Osteocyte (in vitro differentiated cells): ENCODE measurements at places on chromosomes 16 and 17. TPM values are rescaled to one million over a fixed set of nuclear protein-coding genes. Genes with fewer than 3 reads are reported as not detected.

DNA sequence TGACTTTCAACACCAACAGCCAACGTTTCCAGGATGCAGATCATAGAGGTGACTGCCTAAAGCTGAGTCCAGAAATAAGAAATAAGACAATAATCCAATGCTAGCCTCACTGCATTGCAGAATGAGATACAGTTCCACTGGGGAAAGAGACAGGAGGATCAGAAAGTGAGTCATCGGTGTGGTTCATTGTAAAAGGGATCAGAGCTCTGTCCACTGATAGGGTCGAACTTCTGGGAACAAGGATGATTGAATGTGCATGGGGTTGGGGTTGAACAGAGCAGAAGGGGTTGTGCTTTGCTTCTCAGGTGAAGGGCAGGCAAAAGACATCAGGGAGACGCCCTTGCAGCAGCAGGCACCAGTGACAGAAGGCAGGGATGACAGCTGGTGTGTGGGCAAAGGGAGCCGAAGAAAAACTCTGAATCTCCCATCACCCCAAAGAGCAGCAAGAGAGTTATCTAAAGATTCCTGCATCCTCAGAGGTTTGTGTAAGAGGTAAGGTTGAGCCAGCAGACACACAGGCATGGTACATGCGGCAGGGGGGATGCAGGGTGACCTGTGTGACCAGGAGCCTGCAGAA, 16.4 kb downstream of the CLEC10A start:
- no peak for DNase-seq
- no peaks in the 10 kb centered on the region for H3K4me1 ChIP-seq
- H3K4me3 ChIP-seq, result no peak overlapping the region
- H3K27ac ChIP-seq, result no peak overlapping the region
- peaks cover 32% of the 10 kb centered on the region for H3K27me3 ChIP-seq
- no peaks in the 10 kb centered on the region for H3K36me3 ChIP-seq

GRCh38 chr17:10469459-10469858, at the start of gene MYH4:
MYH4 (minus strand) TSS chr17:10469559; CDS start chr17:10466745, 2,814 bp downstream.
- no peak within 1 kb of the TSS for H3K27ac ChIP-seq
- H3K27me3 ChIP-seq, result no peaks in the 10 kb centered on the region
- DNase-seq, result no peak
- no peaks in the 10 kb centered on the region for H3K4me1 ChIP-seq
- H3K4me3 ChIP-seq, result no peak within 1 kb of the TSS
- H3K36me3 ChIP-seq, result no peaks in the 10 kb centered on the region

GRCh38 chr17:17934806-17935205, 37.4 kb downstream of the TOM1L2 start:
- H3K27me3 ChIP-seq, result no peaks in the 10 kb centered on the region
- peaks cover 50% of the 10 kb centered on the region for H3K4me1 ChIP-seq
- no peak overlapping the region for H3K4me3 ChIP-seq
- H3K27ac ChIP-seq, result no peak overlapping the region
- H3K36me3 ChIP-seq, result no peaks in the 10 kb centered on the region

Gene MYL4
- total RNA-seq, result not detected in 2 replicates

DNA sequence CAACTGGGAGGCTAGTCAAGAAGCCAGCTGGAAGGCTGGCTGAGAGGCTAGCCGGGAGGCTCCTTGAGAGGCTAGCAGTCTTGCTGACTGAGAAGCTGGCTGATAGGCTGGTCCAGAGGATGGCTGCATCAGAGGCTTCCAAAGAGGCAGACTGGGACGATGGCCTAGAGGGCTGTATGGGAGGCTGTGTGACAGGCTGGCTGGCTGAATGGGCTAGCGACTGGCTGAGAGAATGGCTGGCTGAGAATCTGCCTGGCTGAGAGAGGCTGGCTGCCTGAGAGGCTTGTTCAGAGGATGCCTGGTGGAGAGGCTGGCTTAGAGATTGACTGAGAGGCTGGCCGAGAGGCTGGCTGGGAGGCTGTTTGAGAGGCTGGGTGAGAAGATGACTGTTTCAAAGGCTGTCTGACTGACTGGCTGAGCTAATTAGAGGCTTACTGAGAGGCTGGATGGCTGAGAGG, 34.8 kb upstream of the ACSM2B start:
- no peaks in the 10 kb centered on the region for H3K36me3 ChIP-seq
- no peak for DNase-seq
- no peaks in the 10 kb centered on the region for H3K27me3 ChIP-seq
- no peak overlapping the region for H3K4me3 ChIP-seq
- H3K4me1 ChIP-seq, result no peaks in the 10 kb centered on the region
- H3K27ac ChIP-seq, result no peak overlapping the region

Gene ZPBP2
- total RNA-seq, result not detected in 2 replicates

Gene P2RX1
- not detected in 2 replicates for total RNA-seq

DNA sequence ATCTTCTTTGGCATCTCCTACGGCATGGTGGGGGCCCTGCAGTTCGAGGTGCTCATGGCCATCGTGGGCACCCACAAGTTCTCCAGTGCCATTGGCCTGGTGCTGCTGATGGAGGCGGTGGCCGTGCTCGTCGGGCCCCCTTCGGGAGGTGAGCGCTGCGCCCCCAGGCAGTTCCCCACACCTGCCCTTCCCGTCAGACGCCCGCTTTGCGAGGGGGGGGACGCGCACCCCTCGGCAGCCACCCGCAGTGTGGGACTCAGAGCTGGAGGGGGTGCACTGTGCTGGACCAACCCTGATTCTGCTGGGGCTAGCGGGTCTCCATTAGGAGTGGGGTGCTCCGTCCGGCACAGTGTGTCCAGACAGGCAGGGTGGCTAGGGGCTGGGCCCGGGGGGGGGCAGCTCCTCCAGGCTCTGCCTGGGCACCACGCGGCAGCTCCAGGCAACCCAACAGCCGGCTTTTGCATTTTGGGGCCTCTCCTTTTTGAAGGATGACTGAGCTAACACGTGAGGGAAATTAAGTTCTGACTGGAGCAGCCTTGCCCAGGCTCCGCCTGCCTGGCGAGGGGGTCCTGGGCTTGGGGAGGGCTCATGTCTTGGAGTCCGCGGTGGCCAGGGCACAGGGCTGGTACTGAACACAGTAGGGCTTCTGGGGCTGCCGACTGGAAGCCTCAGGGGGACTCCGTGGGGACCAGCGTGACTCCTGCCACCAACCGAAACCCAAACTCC, 9.1 kb downstream of the SLC16A3 start:
- H3K4me3 ChIP-seq, result peak overlapping the region; percentile 46
- H3K27me3 ChIP-seq, result no peaks in the 10 kb centered on the region
- H3K27ac ChIP-seq, result peak overlapping the region; percentile 92
- no peaks in the 10 kb centered on the region for H3K36me3 ChIP-seq
- H3K4me1 ChIP-seq, result peaks cover 76% of the 10 kb centered on the region
- DNase-seq, result no peak

Gene HOXB5
- total RNA-seq, result not detected in 2 replicates

Gene TPSB2
- not detected in 2 replicates for total RNA-seq

DNA sequence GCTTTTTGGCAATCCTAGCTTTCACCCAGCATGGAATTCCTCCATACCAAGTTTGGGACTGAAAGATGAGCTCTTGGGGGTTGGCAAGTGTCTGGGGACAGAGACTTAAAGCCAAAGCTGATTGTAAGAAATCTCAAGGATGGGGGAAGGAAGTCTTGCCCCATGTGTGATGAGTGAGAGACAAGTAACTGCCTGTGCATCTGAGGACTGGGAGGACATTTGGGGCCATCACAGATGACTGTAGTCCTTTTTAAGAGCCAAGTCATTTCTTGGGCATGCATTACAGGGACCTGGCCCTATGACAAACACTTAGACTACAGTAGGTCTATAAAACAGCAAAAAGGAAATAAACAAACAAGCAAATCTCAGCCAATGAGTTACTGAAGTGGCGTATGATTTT, 36.3 kb upstream of the CCL2 start:
- peaks cover 3% of the 10 kb centered on the region for H3K4me1 ChIP-seq
- peaks cover 30% of the 10 kb centered on the region for H3K27me3 ChIP-seq
- H3K36me3 ChIP-seq, result no peaks in the 10 kb centered on the region
- DNase-seq, result no peak
- no peak overlapping the region for H3K27ac ChIP-seq

DNA sequence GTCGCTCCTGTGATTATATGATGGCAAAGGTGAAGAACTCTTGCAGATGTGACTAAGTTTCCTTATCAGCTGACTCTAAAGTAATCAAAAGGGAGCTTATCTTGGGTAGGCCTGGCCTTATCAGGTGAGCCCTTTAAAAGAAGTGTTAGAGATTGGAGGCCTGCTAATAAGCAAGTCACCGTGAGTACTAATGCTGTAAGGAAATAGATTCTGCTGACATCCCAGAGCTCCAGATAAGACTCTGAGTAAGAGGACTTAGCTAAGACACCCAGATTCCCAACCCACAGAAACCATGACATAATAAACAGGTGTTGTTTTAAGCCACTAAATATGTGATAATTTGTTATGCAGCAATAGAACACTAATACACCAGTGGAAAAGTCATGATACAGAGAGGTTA, 99.9 kb upstream of the FAM20A start:
- H3K27ac ChIP-seq, result no peak overlapping the region
- no peak overlapping the region for H3K4me3 ChIP-seq

GRCh38 chr17:15648386-15648785, 28.9 kb upstream of the FBXW10B start:
- peak overlapping the region; percentile 59 for H3K27ac ChIP-seq
- no peaks in the 10 kb centered on the region for H3K27me3 ChIP-seq
- peak overlapping the region; percentile 51 for H3K4me3 ChIP-seq
- DNase-seq, result no peak
- H3K36me3 ChIP-seq, result no peaks in the 10 kb centered on the region
- peaks cover 67% of the 10 kb centered on the region for H3K4me1 ChIP-seq

DNA sequence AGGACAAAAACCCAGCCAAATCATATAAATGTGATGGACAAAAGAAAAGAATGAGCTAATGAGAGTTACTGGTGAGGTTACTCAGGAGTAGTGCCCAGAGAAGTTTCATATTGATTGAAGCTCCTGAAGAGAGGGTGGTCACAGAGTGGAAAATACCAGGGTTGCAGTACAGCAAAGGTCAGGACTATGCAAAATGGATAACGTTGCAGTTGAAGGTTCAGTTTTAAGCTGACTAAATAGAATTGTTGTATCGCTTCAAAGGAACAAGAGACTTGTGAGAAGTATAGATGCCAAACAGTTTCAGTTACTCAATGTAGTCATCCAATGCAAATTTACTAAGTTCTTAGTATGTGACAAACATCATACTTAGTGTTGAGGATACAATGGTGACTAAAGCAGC, 47.1 kb downstream of the ABCA8 start:
- peaks cover 36% of the 10 kb centered on the region for H3K4me1 ChIP-seq
- H3K36me3 ChIP-seq, result peaks cover 22% of the 10 kb centered on the region
- no peaks in the 10 kb centered on the region for H3K27me3 ChIP-seq
- H3K4me3 ChIP-seq, result no peak overlapping the region

Gene TP53TG3
- not detected in 2 replicates for total RNA-seq

Gene TNFSF12
- total RNA-seq, result 14.6 and 15.0 TPM in 2 replicates

DNA sequence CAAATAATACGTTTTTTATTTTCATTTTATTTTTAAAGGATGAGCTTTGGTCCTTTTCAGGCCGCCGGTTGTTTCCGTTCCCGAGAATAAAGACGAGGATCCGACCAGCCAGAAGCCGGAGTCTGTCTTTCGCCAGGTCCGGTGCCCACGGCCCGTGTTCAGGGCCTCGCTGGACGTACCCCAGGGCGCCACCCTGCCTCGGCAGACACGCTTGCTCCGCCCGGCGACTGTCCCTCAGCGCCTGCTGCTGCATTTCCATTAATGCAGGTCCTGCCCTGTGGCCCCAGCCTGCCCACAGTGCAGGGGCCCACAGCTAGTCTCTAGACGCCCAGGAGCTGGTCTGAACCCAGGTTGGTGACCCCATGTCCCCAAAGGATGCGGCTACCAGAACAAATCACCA, 15.6 kb downstream of the METRNL start:
- DNase-seq, result no peak
- H3K4me1 ChIP-seq, result peaks cover 39% of the 10 kb centered on the region
- no peak overlapping the region for H3K27ac ChIP-seq
- no peak overlapping the region for H3K4me3 ChIP-seq

- no peaks in the 10 kb centered on the region for H3K27me3 ChIP-seq
- peaks cover 3% of the 10 kb centered on the region for H3K36me3 ChIP-seq
Measured at GRCh38 chr17:62832405-62832804, 24.3 kb upstream of the MARCHF10 start.

- no peak overlapping the region for H3K4me3 ChIP-seq
- no peak overlapping the region for H3K27ac ChIP-seq
- H3K4me1 ChIP-seq, result no peaks in the 10 kb centered on the region
- no peak for DNase-seq
- H3K27me3 ChIP-seq, result no peaks in the 10 kb centered on the region
- H3K36me3 ChIP-seq, result peaks cover 27% of the 10 kb centered on the region
Measured at GRCh38 chr16:70725024-70725911, 39.4 kb upstream of the MTSS2 start.

DNA sequence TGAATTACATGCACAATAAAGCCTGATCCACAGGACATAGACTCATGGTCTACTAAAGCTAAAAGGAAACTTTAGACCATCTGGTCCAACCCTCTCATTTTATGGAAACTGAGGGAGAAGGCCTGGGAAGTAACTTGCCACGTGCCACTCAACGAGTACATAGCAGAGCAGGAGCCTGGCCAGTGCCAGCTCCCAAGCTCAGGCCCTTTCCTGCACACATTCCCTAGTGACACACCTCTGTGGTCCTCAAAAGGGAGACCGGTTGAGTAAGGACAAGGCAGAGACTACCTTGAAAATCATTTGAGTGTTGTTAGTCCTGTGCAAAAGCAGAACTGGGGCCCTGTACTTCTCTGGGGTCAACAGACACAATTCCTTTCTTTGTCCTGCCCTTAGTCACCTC, 2.8 kb downstream of the CCL4L2 start:
- no peaks in the 10 kb centered on the region for H3K36me3 ChIP-seq
- H3K4me1 ChIP-seq, result no peaks in the 10 kb centered on the region
- no peak overlapping the region for H3K27ac ChIP-seq
- no peak for DNase-seq

- no peaks in the 10 kb centered on the region for H3K4me1 ChIP-seq
- no peaks in the 10 kb centered on the region for H3K27me3 ChIP-seq
- no peak overlapping the region for H3K27ac ChIP-seq
- no peaks in the 10 kb centered on the region for H3K36me3 ChIP-seq
- no peak overlapping the region for H3K4me3 ChIP-seq
Measured at GRCh38 chr17:22464041-22464440, 771.7 kb downstream of the KCNJ18 start.

Gene ACE
- 0.91 and 1.1 TPM in 2 replicates for total RNA-seq

Gene CCL7
- not detected in 2 replicates for total RNA-seq

DNA sequence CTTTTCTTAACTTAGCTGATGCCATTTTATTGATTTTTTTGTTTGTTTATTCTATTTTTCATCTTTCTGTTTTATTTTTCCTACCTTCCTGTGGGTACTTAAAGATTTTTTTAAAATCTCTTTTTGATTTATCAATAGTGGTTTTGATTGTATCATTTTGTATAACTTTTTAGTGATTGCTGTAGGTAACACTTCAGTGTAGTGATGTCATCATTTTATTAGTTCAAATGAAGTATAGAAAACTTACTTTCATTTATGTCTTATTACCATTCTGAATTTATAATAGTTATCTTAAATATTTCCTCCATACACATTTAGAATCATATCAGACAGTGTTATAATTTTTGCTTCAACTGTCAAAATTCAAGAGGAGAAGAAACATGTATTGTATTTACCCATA, 115.9 kb downstream of the PHKB start:
- H3K27me3 ChIP-seq, result no peaks in the 10 kb centered on the region
- no peak for DNase-seq
- H3K4me1 ChIP-seq, result no peaks in the 10 kb centered on the region

- H3K4me3 ChIP-seq, result no peak overlapping the region
- H3K27ac ChIP-seq, result no peak overlapping the region
- H3K4me1 ChIP-seq, result peaks cover 56% of the 10 kb centered on the region
Measured at GRCh38 chr16:22366889-22367288, 7.5 kb downstream of the CDR2 start.

GRCh38 chr17:40427002-40427491, 9.4 kb upstream of the TOP2A start:
- no peak for DNase-seq
- no peaks in the 10 kb centered on the region for H3K36me3 ChIP-seq

Gene ZNF48
- 12.7 and 13.2 TPM in 2 replicates for total RNA-seq

- peaks cover 22% of the 10 kb centered on the region for H3K36me3 ChIP-seq
- H3K4me1 ChIP-seq, result no peaks in the 10 kb centered on the region
- no peak overlapping the region for H3K27ac ChIP-seq
- no peak for DNase-seq
- H3K27me3 ChIP-seq, result no peaks in the 10 kb centered on the region
Measured at GRCh38 chr16:14211856-14212543, 140.9 kb downstream of the MRTFB start.

Gene TNP2
- not detected in 2 replicates for total RNA-seq
